ENCODE measurements at places on chromosomes 5 and 9.

- no peak for DNase-seq
Observed at GRCh38 chr5:170397059-170397458, 7.9 kb upstream of the KCNMB1 start.

DNA sequence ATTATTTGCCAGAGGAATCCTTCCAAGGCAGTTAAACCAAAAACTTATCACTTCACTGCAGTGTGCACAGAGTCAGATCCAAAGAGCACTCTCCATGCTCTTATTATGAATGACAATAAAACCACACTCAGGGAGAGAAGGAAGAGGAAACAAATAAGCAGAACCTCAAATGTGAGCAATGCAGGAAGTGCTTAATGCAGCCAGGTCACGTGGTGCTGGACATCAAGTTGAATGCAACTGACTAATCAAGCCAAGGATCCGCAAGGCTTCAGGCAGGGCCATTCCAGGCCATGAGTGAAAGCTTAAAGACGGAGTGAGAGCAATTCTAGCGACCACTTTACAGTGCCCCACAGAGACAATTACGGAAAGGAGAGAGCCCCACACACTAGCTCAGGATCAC is 230.4 kb upstream of the PUM3 start:
- DNase-seq: no peak

DNA sequence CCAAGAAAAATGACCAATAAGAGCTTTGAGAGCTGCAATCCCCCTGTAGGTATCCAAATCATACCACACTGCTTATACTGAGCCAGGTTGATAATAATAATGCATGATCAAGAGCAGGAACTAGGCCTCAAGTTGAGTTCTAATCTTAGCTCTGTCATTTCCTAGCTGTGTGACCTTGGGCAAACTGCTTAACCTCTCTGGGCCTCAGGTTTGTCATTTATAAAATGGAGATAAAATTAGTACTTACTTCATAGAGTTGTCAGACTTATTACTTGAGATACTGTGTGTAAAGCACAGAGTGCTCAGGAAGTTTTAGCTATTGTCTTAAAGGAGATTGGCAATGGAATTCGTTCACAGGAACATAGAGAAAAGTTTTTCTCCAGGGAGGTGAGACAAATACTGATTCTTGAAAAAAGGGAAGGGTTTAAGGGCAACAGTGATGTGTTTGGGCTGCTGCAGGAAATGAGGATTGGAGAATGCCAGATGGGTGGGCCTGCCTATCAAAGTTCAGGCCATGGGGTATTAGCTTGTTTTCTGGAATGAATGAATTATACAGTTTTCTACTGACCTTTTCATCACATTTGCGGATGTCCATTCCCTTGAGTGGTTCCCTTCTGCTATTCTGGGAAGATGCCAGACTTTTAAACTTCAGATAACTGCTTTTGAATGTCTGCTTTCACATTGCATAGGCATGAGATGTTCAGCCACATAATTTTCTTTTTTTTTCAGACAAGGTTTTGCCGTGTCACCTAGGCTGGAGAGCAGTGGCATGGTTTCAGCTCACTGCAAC is 10.2 kb upstream of the ATP6V0E1 start:
- peak; percentile 63 for DNase-seq

GRCh38 chr9:38682713-38683112 is 37.2 kb downstream of the FAM240B start:
- DNase-seq: peak; percentile 96

- DNase-seq: no peak
Observed at GRCh38 chr9:27561685-27562084, 11.6 kb downstream of the C9orf72 start.

DNA sequence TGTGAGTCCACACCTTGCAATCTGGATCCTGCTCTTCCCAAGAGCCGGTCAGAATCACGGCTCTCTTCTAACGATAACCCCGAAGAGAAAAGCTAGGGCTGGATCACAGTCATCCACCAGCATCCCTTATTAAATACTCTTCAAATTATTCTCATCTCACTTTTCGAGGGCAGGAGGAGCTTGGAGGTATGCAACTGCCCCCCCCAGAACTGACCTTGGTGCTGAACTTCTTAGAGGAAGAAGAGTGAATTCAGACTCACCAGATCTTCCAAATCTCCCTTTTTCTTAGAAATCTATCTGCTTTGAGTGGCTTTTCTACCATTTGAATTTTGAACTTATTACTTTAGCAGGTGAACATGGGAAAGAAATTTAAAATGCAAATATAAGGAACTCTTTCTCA is 75.7 kb downstream of the MED10 start:
- no peak for DNase-seq

DNA sequence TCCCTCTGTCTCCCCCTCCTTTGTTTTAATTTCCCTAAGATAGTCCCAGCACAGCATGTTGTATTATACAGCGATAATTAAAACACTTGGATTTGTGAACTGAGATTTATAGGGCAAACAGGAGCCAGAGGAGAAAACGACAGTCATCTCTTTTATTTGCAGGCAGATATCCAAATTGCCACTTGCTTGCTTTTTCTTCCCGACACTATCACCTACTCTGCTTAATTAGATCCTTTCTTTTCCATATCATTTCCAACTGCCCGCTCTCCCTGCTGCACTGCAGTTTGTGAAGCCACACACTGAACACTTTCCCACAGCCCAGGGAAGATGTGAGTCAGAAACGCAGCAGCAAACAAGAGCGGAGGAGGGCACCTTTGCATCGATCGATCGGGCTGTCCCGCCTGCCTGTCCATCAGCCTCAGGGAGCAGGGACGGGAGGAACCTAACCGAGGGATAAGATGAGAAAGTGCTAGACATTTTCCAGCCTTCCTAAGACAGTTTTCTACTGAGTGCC is 35.8 kb upstream of the SPRY4 start:
- DNase-seq: peak; percentile 37

GRCh38 chr5:174419540-174420132 is 304.7 kb upstream of the MSX2 start:
- DNase-seq: peak; percentile 77

- no peak for DNase-seq
Observed at GRCh38 chr5:97134634-97135033, 7.8 kb downstream of the LIX1 start.

DNA sequence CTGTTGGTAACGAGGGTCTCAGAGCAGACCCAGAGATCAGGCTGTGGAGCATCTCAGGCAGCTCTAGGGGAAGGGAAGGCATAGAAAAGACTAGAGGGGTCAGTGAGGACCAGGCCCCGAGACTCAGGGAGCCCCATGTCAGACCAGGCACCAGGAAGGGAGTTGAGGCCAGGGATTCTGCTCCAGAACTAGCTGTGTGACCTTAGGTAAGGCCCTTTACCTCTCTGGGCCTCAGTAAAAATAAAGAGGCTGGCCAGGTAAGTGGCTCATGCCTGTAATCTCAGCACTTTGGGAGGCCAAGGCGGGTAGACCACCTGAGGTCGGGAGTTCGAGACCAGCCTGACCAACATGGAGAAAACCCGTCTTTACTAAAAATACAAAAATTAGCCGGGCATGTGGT is 176.4 kb upstream of the IER5L start:
- no peak for DNase-seq

- DNase-seq: peak; percentile 28
Observed at GRCh38 chr9:74953235-74953751, 581 bp upstream of the C9orf40 start.

DNA sequence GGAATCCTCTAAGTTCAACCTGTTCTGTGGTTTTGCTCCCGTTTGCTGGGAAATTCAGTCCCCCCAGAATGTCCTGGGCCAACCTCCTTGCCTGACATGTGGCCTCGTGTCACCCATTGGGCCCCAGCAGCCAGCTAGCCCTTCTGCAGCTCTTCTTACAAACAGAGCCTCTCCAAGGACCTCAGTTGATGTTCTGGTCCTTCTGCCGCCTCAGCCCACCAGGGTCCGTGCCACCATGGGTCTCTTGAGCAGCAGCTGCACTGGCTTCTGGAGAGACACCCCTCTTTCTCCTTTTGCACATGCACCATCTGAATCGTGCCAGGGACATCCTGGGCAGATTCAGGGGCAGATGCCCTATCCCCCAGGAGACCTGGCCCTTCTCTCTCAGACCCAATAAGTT is 85.0 kb downstream of the LMX1B start:
- no peak for DNase-seq

DNA sequence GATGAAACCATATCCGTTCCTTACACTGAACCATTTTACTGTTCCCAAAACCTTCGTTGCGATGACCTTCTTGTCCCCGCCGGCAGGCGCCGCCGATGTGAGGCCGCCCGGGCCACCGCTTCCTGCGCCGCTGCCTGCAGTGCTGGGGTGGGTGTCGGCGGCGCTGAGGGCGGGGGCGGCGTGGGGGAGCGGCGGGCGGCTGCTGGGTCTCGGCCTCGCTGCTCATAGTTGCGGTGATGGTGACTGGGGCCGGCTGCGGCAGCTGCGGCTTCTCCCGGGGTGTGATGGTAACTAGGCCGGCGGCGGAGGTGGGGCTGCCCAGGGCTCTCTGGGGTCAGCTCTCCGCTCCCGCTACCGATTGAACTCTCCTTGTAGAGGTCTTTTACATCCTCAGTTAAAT is 14.1 kb upstream of the OR2S2 start:
- peak; percentile 24 for DNase-seq

- DNase-seq: no peak
Observed at GRCh38 chr9:91915524-91916263, 34.3 kb downstream of the ROR2 start.

GRCh38 chr9:134286471-134287245 is 39.6 kb upstream of the RXRA start:
- DNase-seq: no peak

- DNase-seq: no peak
Observed at GRCh38 chr5:115772731-115773475, 43.6 kb downstream of the CDO1 start.

GRCh38 chr5:111856876-111857466 is 100.0 kb upstream of the NREP start:
- DNase-seq: no peak

DNA sequence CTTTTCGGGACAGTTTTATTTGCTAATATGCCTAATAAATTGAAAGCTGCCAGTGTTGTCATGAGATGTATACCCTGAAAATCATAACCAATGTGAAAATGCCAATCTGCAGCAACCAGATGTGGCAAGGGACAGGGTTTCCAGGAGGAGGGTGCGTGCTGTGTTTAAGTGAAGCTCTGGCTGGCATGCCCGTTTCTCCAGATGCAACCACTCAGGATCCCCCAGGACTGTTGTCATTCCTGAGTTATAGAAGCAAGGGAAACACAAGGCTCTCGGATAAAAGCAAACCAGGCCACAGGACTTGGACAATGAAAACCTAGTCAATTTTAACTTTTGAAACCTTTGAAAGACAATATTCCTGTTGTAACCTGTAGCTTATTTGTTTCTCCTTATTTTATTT is 360.2 kb downstream of the SLIT3 start:
- no peak for DNase-seq

DNA sequence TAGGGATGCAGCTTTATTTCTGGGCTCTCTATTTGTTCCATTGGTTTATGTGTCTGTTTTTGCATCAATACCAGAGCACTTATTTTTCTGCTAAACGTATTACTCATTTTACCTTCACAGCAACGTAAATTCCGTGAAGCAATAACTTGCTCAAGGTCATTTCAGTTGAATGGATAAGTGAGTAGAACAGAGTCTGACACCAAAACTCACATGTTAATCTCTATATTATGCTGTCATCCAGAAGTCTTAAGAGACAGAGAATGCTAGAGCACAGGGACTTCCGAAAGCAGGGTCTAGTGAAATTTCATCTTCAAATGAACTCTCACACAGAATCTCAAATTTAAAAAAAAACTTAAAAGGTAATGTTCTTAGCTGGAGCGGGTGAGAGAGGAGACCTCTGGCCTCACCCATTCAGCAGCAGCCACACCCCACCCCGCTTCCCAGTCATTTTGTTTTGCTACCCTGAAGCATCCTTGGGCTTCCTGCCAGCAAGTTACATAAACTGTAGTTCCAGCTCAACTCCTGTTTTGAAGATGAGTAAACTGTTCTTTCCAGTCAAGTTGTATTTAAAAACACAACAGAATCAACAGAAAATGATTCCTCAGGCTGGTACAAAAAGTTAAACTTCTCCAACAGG is 69.3 kb downstream of the TRIM36 start:
- peak; percentile 37 for DNase-seq

- DNase-seq: no peak
Observed at GRCh38 chr9:94277885-94278536, 18.9 kb downstream of the ZNF169 start.

GRCh38 chr5:132134384-132134783 is 60.8 kb downstream of the CSF2 start:
- peak; percentile 32 for DNase-seq

GRCh38 chr5:143229896-143230675 is 173.4 kb downstream of the NR3C1 start:
- no peak for DNase-seq

DNA sequence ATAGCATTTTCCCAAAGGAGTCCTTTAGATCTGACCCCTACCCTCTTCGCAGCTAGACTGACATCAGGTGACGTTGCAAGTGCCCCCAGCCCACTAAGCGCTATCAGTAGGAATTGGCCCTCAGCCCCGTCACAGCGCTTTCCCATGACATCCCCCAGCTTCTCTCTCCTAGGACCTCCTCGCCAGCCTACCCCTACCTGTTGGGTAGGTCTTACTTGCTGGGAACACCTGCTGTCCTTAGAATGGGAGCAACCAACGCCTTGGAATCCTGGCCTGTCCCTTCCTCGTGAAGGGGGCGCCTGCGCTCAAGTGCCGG is 584 bp upstream of the PIP5K1B start:
- DNase-seq: no peak

DNA sequence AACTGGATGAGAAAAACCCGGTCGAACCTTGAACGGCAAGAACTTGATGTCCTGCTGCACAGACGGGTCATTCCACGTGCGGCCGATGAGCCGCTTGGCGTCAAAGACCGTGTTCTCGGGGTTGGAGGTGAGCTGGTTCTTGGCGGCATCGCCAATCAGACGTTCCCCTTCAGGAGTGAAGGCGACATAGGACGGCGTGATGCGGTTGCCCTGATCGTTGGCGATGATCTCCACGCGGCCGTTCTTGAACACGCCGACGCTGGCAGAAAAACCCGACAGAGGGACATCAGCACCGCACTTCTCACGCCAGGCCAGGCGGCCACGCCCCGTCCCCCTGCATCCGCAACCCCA is 519 bp downstream of the HSPA5 start:
- peak; percentile 30 for DNase-seq

- DNase-seq: no peak
Observed at GRCh38 chr5:33182986-33183385, 257.8 kb upstream of the TARS1 start.

- DNase-seq: no peak
Observed at GRCh38 chr5:55445791-55446190, 89.0 kb downstream of the PLPP1 start.

GRCh38 chr9:79049371-79049770 is 522.4 kb upstream of the TLE4 start:
- no peak for DNase-seq

GRCh38 chr5:178192244-178192643 is 5.1 kb upstream of the GMCL2 start:
- no peak for DNase-seq

Data from fibroblast of skin of back (primary cell).